ENCODE measurements at places on chromosomes 7 and 10. TPM values are rescaled to one million over a fixed set of nuclear protein-coding genes. Genes with fewer than 3 reads are reported as not detected.

DNA sequence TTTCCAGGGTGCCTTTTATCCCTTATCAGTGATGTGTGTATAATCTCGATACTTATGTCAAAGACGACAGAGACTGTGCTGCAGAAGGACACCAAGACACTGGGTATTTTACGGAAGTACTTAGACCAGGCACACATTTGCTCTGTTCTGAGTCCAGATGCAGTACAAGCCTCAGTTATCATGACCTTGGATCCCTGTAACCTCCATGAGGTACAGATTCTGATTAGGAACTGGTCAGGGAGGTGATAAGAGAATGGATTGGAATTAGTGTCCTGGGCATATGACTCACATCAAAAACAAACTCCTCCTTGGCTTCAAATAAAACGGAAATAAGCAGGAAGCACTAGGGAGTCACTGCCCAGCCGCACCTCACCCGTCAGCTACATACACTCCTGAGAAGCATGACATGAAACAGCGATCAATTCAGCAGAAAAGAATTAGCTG, 146.5 kb downstream of the SFMBT2 start:
- DNase-seq: no peak

GRCh38 chr10:97974526-97975525, 55.6 kb downstream of the CRTAC1 start:
- DNase-seq: no peak

SP4 gene
- 4.3 TPM for total RNA-seq

- DNase-seq: no peak
Measured at GRCh38 chr7:54831644-54832095, 72.7 kb upstream of the SEC61G start.

- no peak for DNase-seq
Measured at GRCh38 chr7:131124867-131125266, 202.8 kb upstream of the MKLN1 start.

- DNase-seq: no peak
Measured at GRCh38 chr10:91711885-91712680, 79.2 kb upstream of the PPP1R3C start.

- no peak for DNase-seq
Measured at GRCh38 chr7:121605317-121605680, 209.2 kb upstream of the FAM3C start.

ZNF777 gene
- 7.2 TPM for total RNA-seq
